ENCODE measurements at places on chromosomes 11 and 22.

GRCh38 chr22:42805016-42805997, 51.8 kb downstream of the ARFGAP3 start:
- DNase-seq: no peak

DNA sequence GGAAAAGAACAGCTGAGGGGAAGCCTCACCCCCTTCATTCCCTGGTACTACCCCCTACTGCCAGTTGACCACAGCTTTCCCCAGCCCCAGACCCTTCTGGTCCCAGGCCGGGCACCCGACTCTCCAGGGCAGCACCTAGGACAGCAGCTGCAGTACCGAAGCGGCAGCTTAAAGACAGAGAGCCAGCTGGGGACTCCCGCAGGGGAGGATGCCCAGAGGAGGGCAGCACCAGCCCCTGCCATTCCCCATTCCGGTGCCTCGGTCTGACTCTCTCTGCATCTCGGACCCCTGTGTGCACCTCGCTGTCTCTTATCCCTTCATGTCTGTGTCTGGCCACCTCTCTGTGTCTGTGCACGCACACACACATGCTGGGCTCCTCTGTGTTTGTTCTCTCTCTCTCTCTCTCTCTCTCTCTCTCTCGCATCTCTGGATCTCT, 9.4 kb downstream of the IGSF9B start:
- DNase-seq: peak; percentile 76

DNA sequence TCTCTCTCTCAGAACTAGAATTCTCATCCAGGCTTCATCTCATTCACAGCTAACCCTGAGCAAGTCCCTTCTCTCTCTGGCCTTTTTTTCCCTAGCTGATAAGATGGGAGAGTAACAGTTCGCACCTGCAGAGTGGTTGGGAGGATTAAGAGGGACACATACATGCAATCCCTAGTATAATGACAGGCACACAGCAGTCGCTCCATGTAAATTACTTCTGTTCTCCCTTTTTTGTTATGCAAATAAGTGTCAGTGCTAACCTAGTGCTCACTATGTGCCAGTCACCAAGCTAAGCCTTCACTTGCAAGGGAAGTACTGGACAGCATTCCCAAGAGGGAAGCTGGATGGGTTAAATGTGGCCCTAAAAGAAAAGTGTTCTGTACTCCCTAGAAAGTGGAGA, 63.4 kb downstream of the TENM4 start:
- no peak for DNase-seq

GRCh38 chr22:35840302-35840739, 122.6 kb downstream of the APOL5 start:
- no peak for DNase-seq

GRCh38 chr22:43852573-43853327, 9.6 kb downstream of the SULT4A1 start:
- no peak for DNase-seq

DNA sequence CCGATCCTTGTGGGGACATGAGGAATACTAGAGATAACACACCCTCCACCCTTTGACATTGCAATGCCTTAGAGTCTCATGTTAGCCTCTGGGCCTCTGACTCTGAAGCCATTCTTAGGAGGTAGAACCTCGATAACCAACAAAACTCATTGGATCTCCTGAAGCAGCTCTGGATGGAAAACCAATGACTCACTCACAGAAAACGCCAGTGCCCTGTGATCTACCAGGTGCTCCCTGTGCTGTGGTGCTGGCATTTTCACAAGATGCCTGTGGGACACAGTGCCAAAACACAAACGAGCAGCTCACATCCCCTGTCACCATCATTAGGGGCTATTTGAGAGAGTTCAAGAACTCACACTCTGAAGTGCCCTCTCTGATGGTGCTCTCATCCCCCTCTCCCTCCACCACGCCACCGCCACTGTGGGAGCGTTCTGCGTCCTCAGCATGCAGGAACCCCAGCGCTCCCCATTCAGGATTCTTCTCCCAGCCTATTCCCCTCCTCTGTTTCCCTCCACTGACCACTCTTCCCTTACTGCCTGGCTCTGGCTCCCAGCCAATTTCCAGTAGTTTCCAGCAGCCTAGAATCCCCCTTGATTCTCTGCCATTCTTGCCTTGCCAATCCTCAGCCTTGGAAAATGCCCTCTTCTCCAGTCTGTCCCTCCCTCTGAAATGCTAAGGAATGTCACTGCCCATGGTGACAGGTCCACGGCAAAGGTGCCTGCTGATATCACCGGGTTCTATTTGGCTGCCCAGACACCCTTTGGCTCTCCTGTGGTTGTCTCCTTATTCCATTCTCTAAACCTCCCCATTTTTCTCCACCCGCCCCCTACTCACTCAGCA, 4.7 kb upstream of the POLD4 start:
- DNase-seq: no peak

DNA sequence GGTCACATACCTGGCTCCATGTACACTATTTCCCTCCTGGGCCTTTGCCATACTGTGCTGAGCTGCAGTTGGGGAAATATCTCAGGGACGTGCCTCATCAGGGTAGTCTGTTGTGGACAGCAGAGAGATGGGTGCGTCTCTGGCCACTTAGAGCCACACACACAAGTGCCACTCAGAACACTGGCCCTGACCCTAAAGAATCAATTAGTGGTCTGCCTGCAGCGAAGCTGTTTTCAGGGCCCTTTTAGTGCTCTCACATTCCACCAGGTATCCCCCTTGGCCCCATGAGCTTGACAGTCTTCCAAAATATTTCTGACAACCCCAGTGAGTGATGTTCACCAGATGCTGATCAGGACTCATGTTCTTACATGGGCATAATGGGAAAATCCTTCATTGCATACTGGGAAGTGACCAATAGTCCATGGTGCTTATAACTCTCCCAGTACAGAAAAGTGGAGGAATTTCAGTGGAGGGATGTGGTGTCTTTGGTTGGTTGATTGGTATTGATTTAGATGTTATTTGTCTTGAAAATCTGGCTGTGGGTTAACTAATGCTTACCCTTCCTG, 66.1 kb downstream of the ME3 start:
- no peak for DNase-seq
